ENCODE measurements at places on chromosomes 2 and 18.

- no peak for DNase-seq
Measured at GRCh38 chr2:106109675-106110424, 84.3 kb downstream of the UXS1 start.

DNA sequence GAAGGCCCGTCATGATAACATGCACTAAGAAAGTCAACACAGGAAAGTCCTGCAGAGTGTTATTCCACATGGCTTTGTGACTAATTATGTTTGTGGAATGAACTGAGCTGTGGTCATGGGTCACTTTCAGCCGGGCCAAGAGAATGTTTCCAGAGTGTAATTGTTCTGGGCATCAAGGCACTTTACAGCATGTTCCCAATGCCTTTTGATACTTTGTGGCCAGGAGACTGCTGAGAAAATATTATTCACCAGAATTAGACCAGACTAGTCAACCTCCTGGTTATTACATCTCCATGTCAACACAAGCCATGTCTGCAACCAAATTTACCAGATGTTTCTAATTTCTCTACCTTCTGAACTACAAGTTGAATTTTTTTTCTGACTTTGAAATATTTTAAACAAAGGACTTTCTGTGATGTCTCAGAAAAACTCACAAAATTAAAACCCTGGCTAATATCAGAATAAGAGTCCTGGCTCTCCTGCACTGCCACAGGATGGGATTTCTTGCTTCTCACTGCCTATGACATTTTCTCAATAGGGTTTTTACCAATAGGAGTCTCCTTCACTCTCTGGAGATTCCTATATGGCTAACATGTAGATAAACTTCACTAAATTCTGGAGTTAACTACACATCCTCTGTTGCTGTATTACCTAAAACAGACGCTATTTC lies 90.6 kb upstream of the WDR75 start:
- DNase-seq, result peak; percentile 84

- no peak for DNase-seq
Measured at GRCh38 chr2:3142210-3142609, 235.4 kb downstream of the EIPR1 start.

- DNase-seq, result no peak
Measured at GRCh38 chr2:168613551-168613950, 157.5 kb downstream of the CERS6 start.

GRCh38 chr2:186093174-186093573 lies 354.6 kb downstream of the FSIP2 start:
- DNase-seq, result no peak

- no peak for DNase-seq
Measured at GRCh38 chr18:79779700-79780190, 18.0 kb upstream of the KCNG2 start.

DNA sequence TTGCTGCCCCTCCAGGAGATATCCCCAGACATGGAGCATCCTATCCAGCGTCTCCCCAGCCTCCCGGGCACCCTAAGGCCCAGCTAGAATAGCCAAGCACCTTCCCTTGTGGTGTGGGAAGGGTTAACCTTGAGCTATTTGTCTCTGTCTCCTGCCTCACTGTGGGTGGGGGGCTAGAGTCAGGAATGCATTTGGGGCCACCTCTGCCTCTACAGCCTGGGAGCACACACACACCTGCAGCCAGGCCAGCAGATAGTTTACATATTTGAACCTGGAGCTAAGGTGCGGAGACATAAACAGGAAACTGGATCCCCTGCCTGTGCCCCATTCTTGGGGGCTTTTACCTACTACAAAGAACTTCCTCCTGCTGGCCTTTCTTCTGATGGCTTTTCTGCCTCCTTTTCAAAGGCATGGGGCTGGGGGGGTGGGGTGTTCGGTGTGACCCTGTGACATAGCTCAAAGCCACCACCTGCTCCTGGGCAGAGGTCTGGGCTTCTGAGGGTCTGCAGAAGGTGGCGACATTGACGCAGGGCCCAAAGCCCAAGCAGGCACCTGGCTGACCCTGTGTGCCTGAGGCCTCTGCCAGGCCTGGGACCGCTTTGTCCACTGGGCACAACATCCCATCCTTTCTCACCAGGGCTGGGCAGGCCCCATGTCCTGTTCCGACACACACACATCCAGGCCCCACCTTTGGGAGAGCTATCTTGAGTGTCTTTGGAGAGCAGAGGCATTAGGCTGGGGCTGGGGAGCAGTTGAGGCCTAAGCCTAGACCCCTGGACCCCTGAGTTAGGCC lies 34.2 kb downstream of the EMX1 start:
- no peak for DNase-seq

DNA sequence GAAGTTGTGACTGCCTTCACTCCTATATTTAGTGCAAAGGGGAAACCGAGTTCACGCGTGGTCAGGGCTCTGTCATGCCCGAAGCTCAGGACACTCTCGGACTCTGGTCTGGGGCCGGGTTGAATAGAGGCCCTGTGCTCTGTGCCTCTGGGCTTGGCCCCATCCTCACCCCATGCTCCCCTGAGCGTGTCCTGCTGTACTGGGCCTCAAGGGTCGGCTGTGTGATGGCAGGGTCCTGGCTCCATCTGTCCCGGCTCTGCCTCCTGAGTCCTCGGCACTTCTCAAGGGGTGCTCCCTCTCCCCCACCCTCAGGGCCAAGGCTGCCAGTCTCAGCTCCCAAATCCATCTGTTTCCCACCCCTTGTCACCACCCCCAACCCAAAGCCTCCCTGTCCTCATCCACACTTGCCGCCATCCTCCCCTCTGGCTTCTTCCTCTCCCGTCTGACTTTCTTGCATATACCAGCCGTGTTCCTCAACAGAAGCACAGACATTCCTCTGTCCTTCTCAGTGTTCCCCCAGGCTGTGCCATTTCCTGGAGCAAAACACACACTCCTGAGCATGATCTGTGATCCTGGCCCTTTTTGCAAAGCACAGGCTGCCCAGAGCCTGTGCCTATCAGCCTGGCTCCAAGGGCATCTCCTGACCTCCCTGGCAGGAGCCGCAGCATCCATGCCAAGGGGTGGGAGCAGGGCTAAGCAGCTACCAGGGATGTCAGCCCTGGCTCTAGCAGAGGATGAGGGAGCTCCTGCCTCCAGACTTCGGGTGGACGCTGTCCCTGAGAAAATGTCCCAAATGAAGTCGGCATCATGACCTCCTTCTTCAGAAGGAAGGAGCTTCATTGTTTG lies 64.2 kb upstream of the OTOS start:
- DNase-seq, result no peak

All from AG08395 (cell line).